ENCODE measurements at places on chromosomes 12 and 14.

DNA sequence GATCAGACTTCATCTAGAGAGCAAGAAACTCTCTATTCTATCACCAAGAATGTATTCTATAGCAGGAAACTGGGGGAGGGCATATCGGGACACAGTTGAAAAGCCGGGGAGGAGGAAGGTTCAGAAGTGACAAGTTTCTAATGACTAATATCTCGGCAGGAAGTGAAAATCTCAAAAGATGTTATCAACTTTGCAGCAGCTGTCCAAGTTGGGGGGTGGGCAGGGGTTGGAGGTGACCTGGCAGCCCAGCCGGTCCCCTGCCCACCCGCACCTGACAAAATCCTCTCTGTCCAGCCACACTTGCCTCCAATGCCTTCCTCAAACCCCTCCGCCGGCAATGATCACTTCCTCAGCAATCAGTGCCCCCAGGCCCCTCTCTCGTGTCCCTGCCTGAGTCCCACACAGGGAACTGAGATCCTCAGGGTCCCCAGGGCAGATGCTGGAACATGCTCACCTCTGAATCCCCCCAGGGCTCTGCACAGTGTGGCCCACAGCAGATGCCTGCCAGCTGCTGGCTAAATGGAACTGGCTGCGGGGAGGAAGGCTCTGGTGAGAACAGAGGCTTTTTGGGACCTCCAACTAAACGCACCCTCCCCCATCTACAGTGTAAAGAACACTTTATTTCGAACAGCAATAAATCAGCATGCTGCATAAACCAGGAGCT, 43.9 kb downstream of the CCDC88C start:
- peak; percentile 85 for DNase-seq

- no peak for DNase-seq
Observed at GRCh38 chr12:120586206-120586605, 5.0 kb upstream of the POP5 start.

- peak; percentile 42 for DNase-seq
Observed at GRCh38 chr12:104215638-104216297, at the start of gene TXNRD1. Gene TXNRD1, plus strand, starts transcription at chr12:104215779. Its CDS starts 24 bp downstream, at chr12:104215803.

- DNase-seq, result no peak
Observed at GRCh38 chr14:100586403-100587085, 673 bp downstream of the BEGAIN start.

DNA sequence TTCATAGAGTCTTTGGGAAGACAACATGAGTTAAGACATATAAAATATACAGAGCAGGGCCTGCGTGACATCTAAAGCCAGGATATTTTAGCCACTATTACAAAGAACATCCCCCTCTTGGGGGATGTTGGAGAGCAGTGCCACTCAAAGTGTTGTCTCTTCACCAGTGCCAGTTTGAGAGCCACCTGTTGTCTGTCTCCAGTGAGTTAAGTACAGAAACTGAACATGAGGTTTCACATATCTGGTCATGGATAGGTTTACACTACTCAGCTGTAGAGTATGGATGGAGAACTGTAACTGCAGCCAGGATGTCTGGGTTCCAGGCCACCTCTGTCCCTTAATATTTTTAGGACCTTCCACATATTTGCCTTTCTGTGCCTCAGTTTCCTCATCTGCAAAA, 39.1 kb downstream of the RNFT2 start:
- no peak for DNase-seq

DNA sequence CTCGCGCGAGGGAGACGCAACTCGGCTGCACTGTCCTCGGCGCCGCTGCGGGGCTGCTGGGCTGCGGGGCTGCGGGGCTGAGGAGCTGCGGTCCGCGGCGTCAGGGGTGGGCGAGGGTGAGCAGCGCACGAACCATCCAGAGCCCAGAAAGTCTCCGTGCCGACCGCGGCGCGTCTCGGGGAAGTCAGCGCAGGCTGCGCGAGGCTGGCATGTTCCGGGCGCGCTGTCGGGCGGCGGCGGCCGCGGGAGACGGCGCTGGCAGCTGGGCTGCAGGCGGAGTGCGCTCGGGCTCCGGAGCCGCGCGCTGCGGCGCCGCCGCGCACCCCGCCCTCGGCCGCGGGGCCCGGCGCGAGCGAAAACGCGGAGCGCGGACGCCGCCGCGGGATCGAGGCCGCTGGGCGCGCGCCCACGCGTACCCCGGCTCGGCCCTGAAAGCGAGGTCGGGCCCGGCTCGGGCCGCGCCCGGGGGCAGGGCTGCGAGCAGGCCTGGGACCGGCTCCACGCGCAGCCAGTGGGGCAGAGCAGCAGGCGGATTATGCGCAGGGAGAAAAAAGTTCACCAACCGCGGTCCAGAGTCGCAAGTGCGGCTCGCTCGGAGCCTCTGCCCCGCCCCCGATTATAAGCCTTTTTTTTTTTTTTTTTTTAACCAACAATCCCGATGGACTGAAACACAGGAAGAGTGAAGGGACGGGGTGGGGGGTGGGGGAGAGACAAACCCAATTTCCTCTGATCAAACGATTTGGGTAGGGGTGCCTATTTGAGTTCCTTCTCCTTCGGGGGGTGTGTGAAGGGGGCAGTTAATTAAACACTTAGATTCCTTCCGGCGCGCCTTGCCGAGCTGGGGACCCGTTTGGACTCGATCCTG, at the start of gene PRICKLE1:
TSS of gene PRICKLE1 (minus strand) at position 282 of the 865 bp plus-strand sequence. CDS start 117,230 bp downstream, outside the sequence.
- no peak for DNase-seq

DNA sequence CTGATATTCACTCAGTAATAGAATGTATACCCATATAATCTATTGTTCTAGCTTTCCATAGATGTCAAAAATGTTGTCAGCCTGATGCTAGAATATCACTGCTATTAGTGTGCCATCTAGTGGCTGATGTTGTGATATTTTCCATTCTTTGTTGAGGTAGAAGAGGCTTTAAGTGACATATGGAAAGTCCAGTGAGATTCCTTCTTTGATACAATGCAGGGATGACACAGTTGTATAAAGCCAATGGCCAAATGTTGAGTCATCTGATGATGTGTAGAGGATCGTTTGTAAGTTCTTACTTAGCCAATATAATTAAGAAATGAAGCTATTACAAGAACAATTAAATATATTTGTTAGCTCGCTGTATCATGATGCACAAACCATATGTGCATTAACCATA, 58.1 kb upstream of the PCED1B start:
- DNase-seq, result peak; percentile 38

DNA sequence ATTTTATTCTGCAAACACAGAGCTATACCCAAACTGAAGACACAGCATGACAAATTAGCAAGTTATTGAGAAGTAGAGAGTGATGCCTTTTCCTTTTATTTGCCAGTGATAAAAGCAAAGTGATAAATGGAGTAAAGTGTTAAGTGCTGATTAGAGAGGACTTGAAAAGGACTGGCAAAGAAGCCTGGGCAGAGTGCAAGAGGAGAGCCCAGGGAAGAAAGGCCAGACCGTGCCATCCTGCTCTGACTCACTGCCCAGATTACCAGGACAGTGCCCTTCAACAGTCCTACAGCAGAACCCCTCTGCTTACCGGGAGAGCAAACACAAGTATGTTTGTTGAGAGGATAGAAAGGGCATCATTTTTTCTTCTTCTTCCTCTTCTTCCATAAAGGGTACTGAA, 106.5 kb downstream of the ETV6 start:
- DNase-seq, result no peak

GRCh38 chr12:106098691-106099200, 40.0 kb downstream of the NUAK1 start:
- DNase-seq, result no peak

- no peak for DNase-seq
Observed at GRCh38 chr12:127925971-127926370, 341.0 kb upstream of the TMEM132C start.

- DNase-seq, result no peak
Observed at GRCh38 chr14:52051871-52052270, 17.0 kb downstream of the NID2 start.
